ENCODE measurements at places on chromosomes 4 and X.

DNA sequence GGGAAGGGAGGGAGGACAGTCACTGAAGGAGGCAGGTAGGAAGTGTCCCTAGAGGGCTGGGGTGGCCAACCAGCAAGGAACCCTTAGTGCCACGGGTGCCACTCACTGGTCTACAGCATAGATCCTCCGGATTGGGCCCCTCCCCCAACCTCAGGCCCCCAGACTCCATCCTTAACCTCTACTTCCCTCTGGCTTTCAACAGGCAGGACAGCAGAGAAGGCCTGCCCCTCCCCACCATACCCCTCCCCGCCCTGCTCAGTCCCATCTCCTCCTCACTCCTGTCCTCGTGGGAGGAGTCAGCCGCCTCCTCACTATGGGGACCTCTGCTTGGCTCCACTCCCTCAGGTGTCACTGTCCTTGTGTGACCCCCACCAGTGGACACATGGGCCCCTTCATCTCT lies 77.7 kb upstream of the PSAPL1 start:
- no peak for DNase-seq

GRCh38 chr4:76341063-76341462 lies 34.5 kb downstream of the STBD1 start:
- DNase-seq, result no peak

DNA sequence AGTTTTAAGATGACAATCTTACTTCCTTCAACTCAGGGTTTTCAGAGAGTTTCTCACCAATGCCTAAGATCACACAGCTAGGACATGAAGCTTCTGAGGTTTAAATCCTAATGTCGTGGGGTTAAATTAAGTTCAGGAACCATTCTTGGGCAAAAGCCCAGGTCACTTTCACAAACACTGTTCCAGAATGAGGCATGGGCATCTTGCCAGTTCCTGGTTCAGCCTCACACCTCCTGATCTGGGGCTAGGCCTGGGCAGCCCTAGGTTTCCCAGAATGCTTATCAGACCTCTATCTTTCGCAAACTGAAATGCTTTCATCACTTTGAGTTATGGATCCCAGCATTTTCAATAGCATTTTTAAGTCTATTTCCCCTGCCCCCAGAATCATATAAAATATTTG lies 224.8 kb upstream of the EDA2R start:
- DNase-seq, result no peak

- no peak for DNase-seq
Measured at GRCh38 chr4:87042221-87042620, 107.4 kb downstream of the AFF1 start.

DNA sequence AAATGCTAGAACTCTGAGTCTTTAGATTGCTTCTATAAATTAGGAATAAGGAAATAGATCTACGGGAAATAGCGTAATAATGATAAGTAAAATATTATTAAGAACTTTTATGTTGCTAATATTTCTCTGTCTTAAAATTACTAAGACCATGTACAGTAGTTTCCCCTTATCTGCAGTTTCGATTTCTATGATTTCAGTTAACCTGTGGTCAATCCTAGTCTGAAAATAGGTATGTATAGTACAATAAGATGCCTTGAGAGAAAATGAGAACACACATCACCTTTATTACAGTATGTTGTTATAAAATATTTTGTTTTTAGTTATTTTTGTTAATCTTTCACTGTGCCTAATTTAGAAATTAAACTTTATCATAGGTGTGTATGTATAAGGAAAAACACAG lies 92.6 kb downstream of the CCSER1 start:
- DNase-seq, result no peak

DNA sequence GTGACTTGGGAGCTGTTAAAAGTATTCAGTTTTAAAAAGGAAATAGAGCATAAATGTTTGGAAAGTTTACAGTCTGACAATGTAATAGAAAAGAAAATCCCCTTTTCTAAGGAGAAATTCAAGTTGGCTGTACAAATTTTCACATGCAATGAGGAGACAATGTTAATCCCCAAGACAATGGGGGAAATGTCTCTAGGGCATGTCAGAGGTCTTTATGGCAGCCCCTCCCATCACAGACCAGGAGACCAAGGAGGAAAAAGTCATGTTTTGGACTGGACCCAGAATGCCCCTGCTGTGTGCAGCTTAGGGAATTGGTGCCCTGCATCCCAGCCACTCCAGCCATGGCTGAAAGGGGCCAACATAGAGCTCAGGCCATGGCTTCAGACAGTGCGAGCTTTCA lies 831.1 kb upstream of the ADGRL3 start:
- DNase-seq, result no peak

GRCh38 chr4:104901438-104901837 lies 245.2 kb upstream of the TET2 start:
- DNase-seq, result no peak

- DNase-seq, result no peak
Measured at GRCh38 chrX:9913146-9913433, 54.1 kb upstream of the CLDN34 start.

- DNase-seq, result no peak
Measured at GRCh38 chr4:53654300-53654758, 63.0 kb upstream of the LNX1 start.

GRCh38 chr4:8796096-8796495 lies 75.5 kb downstream of the HMX1 start:
- DNase-seq, result no peak

- no peak for DNase-seq
Measured at GRCh38 chr4:76074993-76075600, 588 bp downstream of the ART3 start.

DNA sequence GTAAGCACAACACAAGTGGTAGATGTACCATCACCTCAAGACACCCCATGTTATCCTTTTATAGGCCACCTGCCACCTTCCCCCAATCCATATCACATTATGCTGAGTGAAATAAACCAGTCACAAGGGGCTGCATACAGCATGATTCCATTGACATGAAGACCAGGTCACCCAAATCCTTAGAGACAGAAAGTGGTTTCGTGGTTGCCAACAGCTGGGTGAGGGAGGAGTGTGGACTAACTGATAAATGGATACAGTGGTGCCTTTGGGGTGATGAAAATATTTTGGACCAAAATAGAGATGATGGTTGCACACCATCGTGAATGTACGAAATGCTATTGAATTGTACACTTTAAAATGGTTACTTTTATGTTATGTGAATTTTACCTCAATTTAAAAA lies 65.7 kb upstream of the DMD start:
- DNase-seq, result no peak

DNA sequence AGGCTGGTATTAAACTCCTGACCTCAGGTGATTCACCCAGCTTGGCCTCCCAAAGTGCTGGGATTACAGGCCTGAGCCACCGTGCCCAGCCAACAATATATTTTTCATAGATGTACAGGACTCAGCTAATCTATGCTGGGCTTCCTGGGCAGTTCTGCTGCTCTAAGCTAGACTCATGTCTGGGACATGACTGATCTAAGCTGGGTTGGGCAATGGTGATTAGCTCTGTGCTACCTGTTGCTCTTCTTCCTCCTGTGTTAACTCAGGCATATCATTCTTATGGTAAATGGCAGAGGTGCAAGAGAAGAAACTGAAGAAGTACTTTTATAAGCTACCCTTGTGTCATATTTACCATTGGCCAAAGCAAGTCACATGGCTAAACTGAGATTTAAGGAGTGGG lies 11.4 kb upstream of the SUPT20HL2 start:
- DNase-seq, result no peak

- DNase-seq, result peak; percentile 53
Measured at GRCh38 chr4:113452868-113453620, 308.5 kb downstream of the CAMK2D start.

GRCh38 chr4:150192986-150193385 lies 114.7 kb downstream of the DCLK2 start:
- DNase-seq, result no peak

GRCh38 chr4:94127707-94128328 lies 79.8 kb upstream of the SMARCAD1 start:
- no peak for DNase-seq

DNA sequence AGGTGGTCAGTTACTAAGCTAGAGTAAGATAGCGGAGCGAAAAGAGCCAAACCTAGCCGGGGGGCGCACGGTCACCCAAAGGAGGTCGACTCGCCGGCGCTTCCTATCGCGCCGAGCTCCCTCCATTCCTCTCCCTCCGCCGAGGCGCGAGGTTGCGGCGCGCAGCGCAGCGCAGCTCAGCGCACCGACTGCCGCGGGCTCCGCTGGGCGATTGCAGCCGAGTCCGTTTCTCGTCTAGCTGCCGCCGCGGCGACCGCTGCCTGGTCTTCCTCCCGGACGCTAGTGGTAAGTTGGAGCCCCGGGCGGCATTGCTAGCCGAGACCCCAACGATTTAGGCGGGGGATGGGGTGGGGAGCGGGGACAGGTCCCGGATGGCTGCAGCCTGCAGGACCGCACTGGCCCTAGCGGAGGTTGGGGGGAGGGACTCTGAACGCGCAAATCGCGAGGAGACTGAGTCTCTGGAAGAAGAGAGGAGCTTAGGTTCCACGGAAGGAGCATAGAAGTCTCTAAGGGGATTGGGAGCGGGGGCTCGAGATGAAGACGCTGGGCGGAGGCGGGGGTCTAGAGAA lies 573 bp downstream of the HTR2C start:
- DNase-seq, result peak; percentile 66

DNA sequence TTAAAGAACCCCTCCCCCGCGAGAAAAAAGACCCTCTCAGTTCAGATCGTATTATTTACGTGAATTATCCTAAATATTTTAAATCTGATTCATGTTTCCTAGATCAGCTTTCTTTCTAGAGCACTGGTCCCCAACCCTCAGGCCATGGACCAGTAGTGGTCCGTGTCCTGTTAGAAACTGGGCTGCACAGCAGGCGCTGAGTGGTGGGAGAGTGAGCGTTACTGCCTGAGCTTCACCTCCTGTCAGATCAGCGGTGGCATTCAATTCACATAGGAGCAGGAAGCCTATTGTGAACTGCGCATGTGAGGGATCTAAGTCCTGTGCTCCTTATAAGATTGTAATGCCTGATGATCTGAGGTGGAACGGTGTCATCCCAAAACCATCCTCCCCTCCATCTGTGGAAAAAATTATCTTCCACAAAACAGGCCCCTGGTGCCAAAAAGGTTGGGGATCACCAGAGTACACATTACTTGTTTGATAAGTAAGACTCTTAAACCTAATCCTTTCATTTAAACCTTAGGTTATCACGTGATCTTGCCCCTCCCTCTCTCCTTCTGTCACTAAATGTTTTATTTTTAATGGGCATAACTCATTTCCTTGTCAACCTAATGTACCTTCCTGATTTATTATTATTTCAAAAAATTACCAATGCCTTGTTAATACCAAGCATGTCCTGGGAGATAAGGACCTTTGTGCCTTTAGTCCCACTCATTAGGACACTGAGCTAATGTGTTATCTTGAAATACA lies 442.9 kb downstream of the TLL1 start:
- peak; percentile 15 for DNase-seq

DNA sequence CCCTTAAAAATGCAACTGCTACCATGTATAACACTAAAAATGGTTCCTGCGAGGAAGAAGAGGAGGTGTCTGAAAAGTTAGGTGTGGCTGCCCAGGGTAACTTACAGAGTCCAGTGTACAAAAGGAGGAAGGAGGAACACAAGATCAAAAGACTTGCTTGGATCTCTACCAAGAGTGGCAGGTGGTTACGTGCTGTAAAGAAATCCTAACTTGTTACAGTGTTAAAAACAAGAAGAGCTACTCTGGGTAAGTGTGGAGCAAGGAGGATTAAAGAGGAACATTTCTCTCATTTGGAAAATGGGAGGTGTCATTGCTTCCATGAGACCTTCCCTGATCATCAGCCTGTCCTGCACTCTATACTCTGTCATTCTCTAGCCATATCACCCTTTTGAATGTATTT lies 242.0 kb downstream of the PTTG2 start:
- no peak for DNase-seq

DNA sequence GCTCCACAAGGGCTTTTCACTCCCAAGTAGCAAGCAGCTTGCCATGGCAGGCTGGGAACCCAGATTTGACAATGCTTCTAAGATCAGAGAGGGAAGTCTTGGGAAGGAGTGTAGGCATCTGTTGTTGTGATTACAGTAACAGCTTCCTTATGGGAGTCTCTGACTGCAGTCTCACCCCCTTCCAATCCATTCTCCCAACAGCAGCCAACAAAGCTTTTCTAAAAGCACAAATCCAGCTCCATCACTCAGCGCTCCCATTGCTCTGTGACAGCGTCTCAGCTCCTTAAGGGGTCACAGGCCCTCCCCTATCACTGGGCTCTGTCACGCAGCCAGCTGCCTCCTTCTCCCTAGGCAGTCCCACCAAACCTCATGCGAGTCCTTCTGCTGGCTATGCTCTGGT lies 7.1 kb downstream of the IGFBP7 start:
- DNase-seq, result no peak

GRCh38 chr4:12979797-12980196 lies 504.3 kb downstream of the RAB28 start:
- DNase-seq, result no peak

GRCh38 chr4:113469023-113469390 lies 292.5 kb downstream of the CAMK2D start:
- no peak for DNase-seq

DNA sequence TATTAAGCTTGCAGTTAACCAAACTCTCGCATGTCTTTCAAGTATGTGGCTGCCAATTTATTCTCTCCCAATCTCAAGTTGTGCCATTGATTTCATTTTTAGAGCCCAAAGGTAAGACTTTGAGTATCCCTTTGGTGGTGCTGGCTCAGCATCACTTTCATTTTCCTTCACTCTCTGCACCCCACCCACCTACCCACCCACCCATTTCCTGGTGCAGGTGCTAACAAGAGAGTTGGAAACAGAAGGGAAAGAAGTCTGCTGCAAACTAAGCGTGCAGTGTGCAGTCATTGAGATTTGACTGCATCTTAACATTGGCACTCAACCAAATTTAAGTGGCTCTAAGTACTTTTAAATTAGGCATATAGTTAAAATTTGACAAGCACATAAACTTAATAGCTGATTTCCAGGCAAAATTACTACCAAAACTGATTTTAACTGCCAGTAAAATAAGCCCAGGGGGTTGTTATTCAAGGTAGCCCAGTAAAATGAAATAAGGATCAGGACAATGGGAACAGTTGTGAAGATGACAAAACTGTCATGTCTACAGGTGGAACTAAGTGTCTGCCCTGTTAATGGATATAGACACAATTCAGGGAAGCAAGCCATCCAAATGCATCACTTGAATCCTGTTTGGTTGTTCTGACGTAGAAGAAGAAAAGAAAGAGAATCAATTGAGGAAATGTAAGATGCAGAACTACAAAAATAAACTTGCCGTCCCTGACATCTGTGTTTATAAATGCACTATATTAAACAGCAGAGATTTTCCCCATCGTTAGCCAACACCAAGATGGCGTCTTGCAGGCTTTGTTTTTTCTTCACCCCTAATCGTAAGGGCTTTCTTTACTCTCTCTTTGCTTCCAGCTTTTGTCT lies 184.2 kb downstream of the KDR start:
- DNase-seq, result no peak

DNA sequence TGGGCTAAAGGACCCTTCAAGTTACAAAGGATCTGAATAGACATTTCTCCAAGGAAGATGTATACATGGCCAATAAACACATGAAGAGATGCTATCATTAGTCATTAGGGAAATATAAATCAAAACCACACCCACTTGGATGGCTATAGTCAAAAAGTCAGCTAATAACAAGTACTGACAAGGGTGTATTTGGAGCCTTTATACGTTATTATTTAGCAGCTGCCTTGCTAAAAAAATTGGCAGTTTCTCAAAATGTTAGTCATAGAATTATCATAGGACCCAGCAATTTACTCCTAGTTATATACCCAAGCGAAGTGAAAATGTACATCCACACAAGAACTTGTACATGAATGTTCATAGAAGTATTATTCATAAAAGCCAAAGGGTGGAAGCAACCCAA lies 112.7 kb upstream of the DUSP21 start:
- DNase-seq, result no peak

- DNase-seq, result no peak
Measured at GRCh38 chrX:153438532-153438931, 7.3 kb downstream of the TREX2 start.

- DNase-seq, result no peak
Measured at GRCh38 chr4:15694431-15694830, 8.4 kb upstream of the BST1 start.

Data from WTC11 (cell line).